ENCODE measurements at places on chromosomes 2 and 18. TPM values are rescaled to one million over a fixed set of nuclear protein-coding genes. Genes with fewer than 3 reads are reported as not detected.

APOB gene
- polyA plus RNA-seq = 2.0 TPM

GBX2 gene
- polyA plus RNA-seq = 0.15 TPM

MROH2A gene
- not detected for polyA plus RNA-seq

LTBP1 gene
- polyA plus RNA-seq = 22.4 TPM

CYRIA gene
- polyA plus RNA-seq = 1.2 TPM

SLC11A1 gene
- polyA plus RNA-seq = 4.5 TPM

SYT4 gene
- polyA plus RNA-seq = not detected

UGT1A10 gene
- not detected for polyA plus RNA-seq

REG3G gene
- not detected for polyA plus RNA-seq

CHCHD5 gene
- 15.0 TPM for polyA plus RNA-seq

DNA sequence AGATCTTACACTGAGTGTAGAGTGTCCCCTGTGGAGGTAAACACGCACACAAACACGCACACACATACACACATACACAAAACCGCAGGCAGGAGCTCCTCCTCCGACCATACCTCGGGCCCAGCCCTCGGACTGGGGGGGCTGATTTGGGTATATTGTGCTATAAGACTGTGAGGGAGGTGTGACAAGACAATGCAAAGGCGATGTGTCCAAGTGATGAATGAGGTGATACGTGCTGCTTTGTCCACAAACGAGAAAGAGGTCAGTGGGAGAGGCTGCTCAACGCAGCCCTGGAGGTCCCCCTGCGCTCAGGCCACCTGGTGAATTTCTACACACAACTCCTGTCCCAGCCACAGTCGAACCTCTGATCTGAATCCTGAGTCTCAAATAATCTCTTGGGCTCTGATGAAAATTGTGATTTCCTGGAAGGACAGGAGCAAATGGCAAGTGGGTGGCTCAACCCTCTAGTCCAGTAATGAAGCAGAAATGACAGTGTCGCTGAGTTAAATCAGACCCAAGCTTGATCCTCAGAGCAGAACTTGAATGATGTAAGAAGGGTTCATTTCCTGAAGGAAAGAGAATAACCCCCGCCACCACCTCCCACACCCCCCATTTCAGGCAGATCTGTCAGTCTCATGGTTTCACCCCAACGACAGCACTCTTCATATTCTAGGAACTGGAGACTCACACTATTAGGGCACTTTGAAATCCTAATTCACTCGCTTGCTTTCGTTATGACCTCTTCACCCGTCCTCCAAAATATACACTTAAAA is 48.9 kb upstream of the ASXL2 start:
- DNase-seq = no peak

DNA sequence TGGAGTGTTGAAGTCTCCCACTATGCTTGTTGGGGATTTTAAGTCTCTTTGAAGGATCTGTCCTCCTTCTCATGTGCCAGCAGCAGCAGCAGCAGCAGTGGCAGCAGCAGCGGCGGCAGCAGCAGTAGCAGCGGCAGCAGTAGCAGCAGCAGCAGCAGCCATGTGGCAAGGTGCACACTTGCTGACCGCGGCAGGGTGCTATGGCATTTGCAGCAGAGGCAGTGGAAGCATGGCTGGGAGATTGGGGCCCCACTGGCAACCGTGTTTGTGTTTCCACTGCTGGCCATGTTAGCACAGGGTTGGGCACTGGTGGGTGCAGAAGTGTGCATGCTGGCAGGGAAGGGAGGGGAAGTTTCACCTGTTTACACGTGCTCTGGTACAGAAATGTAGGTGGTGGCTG is 280.1 kb downstream of the NUP35 start:
- no peak for DNase-seq

- no peak for DNase-seq
Observed at GRCh38 chr2:8633186-8633734, 48.6 kb upstream of the ID2 start.

DNA sequence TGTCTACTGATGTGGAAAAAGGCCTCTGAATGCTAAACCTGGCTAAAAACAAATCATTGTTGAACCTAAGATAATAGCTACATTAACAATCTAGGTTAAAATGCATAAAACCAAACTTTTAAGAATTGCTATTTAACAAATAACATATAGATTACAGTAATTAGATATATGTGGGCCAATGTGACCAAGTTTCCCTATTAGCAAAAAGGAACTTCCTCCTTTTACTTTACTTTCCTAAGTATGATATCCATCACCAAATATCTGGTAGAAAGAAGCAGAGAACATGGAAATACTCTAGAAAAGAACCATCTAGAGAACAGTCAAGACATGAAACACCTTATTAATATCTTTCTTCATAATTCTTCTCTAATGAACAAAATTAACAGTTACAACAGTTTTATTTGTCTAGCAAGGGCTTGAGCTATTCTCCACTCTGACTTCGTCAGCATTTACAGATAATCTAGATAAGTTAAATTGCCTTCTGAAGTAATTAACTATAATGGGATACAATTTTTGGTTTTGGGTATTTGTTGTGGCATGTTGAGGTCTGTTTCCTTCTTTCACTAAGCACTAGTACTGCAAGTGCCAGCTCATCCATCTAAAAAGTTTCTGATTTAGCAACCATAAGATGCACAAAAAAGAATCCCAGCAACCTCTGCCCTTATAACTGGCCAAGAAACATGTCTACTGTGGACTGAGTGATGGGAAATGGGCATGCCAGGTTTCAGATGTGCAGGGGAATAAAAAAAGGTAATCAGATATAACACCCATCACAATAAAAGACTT is 53.3 kb downstream of the MEMO1 start:
- DNase-seq = no peak

DNA sequence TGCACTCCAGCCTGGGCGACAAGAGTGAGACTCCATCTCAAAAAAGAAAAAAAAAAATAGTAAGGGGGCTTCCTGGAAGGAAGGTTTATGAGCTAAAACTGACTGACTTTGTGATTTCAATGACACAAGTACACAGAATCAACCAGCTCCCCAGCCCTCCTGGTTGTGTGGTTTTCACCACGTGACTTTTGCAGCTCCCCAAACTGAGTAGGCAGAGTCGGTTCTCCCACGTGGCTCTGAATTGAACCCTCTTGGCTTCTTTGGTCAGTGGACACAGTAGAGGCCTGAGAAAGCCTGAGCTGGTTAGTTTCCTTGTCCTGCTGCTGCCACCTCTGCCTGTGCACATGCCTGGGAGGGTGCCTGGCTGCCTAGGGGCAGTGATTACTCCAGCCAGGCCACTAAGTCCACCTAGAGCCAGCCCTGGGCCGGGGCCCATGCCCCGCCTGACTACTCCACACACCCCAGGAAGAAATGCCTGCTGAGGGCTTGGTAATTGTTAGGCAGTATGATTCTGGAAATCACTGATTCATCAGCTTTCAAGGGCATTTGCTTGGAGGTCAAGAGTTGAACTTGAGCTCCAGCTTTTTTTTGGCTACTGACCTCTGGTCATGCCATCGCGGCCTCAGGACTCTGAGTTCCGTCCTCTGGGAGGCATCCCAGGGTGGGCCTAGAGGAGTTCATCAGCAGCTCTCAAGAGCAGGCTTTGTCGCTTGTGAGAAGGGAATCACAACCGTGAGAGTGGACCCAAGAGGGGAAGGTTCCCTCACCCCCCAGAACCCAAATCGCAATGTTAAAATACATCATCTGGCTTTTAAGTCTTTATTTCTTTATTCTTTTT is 431.9 kb upstream of the HS6ST1 start:
- no peak for DNase-seq

DNA sequence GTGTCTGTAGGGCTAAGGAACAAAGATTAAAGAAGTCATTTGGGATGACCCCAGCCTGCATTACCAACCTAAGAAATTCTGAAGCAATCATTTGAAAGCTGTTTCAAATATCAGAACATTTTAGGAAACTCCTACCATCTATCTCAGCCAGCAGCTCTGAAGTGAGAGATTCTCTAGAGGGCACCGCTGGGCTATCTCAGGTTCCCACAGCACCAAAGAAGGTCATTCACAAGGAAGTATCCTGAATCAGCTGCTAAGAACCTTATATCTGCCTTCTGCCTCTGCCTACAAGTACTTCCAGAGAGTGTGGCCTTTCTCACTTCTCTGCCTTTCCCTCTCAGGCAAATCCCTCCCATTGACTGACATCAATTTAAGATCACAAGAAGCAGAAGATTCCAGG is 13.4 kb upstream of the EVA1A start:
- no peak for DNase-seq

- no peak for DNase-seq
Observed at GRCh38 chr18:32060026-32060425, 31.6 kb upstream of the RNF138 start.

DNA sequence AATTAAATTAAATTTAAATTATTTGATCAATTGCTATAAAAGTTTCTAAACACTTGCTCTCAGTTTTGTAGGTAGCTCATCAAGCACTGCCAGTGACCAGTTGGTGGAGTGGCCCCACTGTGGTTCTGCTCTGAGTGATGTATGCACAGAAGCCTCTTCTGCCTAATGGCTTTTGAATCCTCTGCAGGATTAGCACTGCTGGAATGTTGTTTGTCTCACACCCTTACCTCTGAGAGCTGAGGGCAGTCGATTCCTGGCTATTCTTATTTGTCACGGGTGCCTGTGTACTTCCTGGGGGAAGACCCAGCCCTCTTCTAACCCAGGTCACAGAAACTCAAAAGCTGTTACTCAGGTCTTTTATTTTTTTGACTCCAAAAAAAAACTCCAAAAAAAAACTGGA is 9.5 kb downstream of the CAPN14 start:
- DNase-seq = no peak

DNA sequence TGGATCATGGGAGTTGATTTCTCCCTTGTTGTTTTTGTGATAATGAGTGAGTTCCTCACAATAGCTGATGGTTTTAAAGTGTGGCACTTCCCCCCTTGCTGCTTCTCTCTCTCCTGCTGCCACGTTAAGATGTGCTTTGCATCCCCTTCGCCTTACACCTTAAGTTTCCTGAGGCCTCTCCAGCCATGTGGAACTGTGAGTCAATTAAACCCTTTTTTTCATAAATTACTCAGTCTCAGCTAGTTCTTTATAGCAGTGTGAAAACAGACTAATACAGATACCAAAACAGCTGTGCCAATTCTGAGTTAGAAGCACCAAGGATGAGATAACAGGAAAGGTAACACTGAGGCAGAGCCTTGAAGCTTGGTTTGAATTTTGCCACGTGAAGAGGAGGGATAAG is 44.7 kb downstream of the ITSN2 start:
- no peak for DNase-seq

DNA sequence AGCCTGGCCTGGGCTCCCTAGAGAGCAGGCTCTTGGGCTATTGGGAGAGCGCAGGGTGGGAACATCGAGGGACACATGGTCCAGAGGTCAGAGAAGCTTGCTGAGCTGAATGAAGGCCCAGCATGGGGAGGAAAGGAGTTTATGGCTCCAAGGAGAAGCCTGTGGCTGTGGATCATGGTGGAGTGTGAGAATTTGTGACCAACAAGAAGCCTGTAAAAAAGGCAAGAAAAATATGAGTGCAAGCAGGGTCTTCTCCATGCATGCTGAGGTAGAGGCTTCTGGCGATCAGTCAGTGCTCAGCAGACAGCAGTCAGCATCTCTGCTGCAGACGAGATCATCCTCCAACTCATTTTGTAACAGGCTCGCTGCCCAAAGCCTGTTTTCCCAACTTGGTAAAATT is 1.3 kb upstream of the SCYGR3 start:
- no peak for DNase-seq

GRCh38 chr2:168732100-168732499 is 70.3 kb upstream of the NOSTRIN start:
- DNase-seq = no peak

- DNase-seq = no peak
Observed at GRCh38 chr2:65922030-65922429, 489.6 kb upstream of the SPRED2 start.

DNA sequence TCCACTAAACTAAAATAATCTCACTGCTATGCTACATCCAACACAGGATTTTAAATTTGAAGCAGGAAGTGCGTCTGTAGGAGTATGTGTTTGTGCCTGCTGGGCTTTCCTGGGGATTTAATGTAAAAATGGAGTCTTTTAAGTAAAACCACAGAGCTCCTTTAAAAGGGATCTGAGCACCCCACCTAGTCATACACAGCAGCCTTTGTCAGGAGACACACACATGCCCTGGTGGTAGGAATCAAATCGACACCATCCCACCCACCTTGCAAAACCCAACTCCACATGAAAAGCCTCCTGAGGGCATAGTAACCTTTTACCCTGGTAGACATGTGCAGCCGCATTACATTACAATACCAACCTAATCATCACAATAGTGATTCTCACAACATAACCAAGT is 29.1 kb downstream of the UXS1 start:
- DNase-seq = no peak

GRCh38 chr2:96163415-96163767 is 18.2 kb upstream of the DUSP2 start:
- DNase-seq = no peak

- no peak for DNase-seq
Observed at GRCh38 chr18:61400016-61400635, 66.9 kb downstream of the CDH20 start.

GRCh38 chr18:8937160-8938094 is 165.1 kb upstream of the NDUFV2 start:
- DNase-seq = no peak
